ENCODE measurements at places on chromosomes 16 and 17. TPM values are rescaled to one million over a fixed set of nuclear protein-coding genes. Genes with fewer than 3 reads are reported as not detected.

DNA sequence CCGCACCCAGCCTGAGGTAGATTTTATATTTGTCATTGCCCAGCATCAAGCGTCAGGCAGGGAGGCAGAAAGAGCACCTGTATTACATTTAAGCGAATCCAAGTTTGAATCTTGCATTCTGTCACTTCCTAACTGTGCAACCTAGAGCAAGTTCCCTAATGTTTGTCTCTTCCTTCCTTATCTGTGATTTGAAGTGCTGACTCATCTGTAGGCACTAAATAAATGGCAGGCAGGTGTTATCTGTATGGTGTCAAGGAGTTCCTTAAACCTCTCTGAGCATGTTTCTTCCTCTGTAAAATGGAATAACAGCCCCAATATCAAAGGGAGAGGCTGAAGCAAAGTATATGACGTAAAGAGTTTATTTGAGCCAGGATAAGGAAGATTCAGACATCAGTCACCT lies 24.3 kb downstream of the GP2 start:
- no peak for DNase-seq

DNA sequence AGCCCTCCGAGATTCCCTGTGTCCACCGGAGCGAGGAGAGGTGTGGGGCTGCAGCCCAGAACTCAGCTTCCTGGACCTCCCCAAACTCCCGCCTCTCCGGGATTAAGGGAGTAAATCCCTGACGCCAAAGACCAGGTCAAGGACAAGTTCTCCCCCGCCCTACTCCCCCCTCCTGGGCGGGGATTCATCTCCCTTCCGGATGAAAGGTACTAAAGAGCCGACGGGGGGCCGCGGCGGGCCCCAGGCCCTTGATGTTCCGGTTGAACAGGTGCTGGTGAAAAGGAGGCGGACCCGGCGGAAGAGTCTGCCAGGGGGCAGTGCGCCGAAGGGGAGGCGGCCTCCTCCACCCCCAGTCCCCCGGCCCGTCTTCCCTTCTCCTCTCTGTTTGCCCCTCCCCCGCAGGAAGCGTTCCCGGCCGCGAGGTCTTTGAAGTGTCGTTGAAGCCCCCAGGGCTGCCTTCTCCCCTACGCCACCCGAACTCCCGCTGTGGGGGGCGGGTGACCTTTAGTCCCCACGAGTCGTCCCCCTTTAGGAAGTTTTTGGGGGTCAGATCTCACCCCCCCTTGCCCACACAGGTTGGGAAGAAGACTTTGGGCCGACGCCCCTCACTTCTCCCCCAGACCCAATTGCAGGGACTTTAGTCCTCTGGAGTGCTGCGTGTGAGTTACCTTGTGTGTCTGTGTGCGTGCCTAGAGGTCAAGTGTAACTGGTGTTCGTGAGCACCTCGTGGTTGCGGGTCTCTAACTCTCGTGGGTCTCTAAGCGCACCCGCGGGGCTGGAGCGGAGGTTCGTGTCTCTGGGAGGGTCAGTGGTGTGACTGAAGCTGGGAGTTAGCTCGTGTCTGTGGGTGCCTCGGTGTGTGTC lies 1.1 kb upstream of the MLLT6 start:
- peak; percentile 84 for DNase-seq

DNA sequence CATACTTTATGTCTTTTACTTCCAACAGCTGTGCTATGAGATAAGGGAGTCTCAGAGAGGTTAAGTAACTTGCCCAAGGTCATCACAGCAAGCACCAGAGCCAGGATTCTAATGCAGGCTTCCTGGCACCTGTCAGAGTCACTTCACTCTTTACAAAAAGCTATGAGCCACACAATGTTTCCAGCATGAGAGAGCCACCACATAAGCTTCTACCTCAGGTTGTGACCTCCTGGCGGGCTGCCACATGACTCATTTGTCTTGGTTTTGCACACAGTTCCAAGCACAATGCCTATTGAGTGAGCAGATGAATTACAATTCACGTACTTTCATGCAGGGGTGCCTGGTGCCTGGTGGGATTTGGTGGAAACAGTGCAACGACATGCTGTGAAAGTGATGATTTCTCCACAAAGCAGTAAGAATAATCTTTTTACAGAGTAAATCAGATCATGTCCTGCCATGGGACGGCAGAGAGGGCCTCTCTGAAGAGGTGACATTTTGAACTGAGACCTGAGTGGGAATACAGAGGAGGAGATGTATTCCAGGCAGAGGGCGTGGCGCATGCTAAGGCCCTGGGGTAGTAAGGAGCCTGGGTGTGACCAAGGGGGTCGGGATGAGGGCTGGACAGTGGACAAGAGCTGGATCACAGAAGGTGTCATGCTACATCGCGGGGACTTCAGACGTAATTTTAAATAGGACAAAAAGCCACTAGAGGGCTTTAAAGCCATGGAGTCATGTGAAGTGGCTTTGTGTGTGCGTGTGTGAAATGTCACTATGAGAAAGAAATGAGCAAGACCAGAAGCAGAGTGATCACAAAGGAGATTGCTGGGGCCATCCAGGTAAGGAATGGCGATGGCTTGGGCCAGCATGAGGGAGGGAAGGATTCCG lies 53.4 kb downstream of the CACNG3 start:
- no peak for DNase-seq

DNA sequence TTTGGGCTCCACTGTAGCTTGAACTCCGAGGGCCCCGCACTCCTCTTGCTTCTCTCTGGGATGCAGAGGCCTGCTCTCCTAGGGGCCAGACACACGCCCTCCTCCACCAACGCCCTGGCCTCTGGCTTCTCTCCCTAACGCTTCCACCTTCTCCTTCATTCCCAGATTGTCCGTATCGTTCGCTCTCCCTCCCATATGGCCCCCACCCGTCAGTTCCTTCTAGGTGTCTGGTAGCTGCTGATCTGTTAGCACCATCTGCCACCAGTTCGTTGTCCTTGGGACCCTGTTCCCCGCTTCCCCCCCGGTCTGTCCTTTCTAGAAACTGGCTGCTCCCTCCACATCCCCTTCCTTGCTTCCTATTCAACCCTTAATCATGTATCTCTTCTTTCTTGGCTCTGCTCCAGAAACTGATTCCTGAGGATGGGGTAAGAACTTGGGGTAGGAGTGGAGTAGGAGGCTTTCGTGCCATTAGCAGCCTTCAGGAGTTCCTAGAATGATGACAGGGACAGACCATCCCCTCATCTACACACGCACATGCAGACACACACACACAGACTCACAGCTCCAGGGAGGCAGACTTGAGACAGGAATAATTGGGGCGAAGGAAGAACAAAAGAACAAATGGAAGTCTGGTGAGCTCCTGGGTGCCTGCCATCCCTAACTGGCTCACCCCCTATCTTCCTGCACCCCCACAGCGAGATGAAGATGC lies 4.3 kb downstream of the ATP1B2 start:
- DNase-seq = no peak

Gene DOC2A
- 1.1 TPM for total RNA-seq

Gene CHD9NB
- total RNA-seq = not detected
